ENCODE measurements at places on chromosomes 7 and 10.
A peak's percentile ranks its signal among the peaks of the same experiment; 100 is the strongest.

DNA sequence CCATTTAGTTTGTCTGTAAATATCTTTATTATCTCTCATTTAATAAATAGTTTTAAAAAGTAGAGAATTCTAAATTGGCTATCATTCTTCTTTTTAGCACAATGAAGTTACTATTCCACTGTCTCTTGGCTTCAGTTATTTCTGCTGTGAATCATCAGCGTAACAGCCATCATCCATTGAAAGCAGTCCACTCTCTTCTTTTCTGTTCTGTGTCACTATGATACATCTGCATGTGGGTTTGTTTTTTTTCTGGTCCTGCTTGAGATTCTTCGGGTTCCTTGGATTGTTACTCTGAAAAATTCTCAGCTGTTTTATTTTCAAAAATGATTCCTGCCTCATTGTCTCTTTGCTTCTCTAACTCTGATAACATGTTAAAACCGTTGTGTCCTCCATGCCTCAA, 52.5 kb downstream of the CSGALNACT2 start:
- no peak for DNase-seq

DNA sequence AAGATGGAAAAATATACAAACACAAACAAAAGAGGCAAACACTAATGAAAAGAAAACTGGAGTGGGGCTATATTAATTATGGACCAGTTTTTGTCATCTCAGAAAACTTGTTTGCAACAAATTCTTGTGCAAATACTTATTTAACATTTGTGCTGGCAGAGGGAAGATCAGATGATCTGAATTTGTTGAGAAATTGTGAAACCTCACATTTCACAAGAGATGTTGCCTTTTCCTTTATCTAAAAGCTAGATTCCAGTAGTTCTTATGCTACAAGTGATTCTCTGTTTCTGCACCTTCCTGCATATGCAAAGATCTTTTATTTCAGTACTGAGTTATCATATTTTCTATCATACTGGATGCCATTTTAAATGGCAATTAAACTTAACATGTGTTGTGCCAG, 320.7 kb downstream of the SUGCT start:
- no peak for DNase-seq

GRCh38 chr10:29920408-29921070, 138.8 kb downstream of the JCAD start:
- no peak for DNase-seq

- DNase-seq: no peak
Measured at GRCh38 chr10:133526957-133527588, at the start of gene CYP2E1. Gene CYP2E1 (plus strand): TSS chr10:133527363. CDS start chr10:133527396, 33 bp downstream.

DNA sequence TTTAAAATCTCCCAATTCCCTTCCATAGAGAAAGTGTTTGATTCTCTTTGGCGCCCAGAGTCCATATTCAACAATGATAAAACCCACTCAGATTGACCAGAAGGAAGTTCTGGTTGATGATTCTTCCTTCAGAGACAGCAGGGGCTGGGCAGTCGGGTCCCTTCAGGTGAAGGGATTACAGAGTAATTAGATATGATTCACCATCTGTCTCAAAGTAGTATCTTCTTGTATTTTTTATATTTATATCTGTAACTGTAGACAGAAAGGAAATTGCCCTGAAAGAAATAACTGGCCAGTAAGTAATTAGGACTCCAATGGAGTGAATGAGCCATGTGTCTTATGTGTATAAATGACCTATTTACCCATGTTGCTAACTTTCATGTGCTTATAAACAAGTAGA, 156.0 kb downstream of the PLCE1 start:
- DNase-seq: no peak

DNA sequence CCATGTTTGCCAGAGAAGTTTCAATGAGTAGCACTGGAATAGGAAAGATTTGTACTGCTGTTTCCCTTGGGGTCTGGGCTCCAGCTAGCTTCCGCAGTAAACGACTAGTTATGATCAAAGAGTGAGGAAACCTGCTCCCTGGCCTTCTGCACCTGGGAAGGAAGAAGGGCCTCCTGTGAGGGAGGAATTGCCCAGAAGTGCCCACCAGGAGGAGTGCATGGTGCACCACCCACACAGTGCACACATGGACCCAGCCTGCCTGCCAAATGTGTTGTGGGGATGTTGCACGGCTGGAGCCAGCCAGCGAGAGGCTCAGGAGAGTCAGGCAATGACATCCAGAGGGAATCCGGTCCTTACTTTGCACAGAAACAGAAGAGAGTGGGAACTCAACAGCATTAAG, 27.0 kb upstream of the FAM107B start:
- no peak for DNase-seq

GRCh38 chr7:6254866-6255265, 17.6 kb downstream of the CYTH3 start:
- DNase-seq: no peak

DNA sequence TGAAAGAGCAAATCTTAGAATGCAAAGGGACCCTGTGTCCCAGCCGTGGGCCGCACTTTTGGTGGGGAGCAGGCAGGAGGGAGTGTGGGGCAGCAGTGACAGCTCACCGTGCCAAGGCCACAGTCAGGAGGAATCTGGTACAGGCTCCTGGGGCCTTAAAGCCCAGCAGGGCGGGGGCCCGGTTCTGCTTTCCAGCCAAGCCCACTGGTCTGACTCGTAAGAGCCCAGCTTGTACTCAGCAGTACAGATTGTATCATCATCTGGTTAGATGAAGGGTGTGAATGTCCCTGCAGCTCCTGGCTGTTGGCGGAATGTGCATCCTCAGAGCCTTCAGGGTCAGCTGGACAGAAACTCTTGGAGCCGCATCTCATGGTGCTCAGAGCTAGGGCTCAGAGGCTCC, 30.5 kb upstream of the TRIM8 start:
- no peak for DNase-seq

- no peak for DNase-seq
Measured at GRCh38 chr7:101950450-101951119, 133.2 kb downstream of the CUX1 start.

- no peak for DNase-seq
Measured at GRCh38 chr10:61877887-61878739, 23.4 kb upstream of the ARID5B start.

- DNase-seq: no peak
Measured at GRCh38 chr7:99559175-99559915, 903 bp downstream of the ZNF655 start.

DNA sequence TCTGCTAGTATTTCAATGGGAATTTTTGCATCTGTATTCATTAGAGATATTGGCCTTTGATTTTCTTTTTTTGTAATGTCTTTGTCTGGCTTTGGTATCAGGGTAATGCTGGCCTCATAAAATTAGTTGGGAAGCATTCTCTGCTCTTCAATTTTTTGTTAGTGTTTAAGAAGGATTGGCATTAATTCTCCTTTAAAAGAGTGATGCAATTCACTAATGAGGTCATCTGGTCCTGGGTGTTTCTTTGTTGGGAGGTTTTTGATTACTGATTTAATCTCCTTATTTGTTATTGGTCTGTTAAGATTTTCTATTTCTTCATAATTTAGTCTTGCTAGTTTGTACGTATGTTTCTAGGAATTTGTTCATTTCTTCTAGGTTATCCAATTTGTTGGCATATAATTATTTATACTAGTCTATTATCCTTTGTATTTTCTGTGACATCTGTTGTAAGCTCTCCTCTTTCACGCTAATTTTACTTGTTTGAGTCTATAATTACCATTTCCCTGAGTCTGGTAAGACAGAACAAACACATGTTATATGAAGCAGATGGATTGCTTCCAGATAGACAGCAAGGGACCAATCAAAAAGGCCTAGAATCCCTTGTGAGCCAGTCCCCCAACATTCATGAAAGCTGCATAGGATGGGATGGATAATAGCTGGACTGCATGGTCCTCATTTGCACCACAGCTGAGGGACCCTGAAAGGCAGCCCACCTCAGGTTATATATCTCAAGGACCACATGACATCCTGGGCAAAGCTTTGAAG, 54.4 kb downstream of the MTPAP start:
- peak; percentile 15 for DNase-seq

DNA sequence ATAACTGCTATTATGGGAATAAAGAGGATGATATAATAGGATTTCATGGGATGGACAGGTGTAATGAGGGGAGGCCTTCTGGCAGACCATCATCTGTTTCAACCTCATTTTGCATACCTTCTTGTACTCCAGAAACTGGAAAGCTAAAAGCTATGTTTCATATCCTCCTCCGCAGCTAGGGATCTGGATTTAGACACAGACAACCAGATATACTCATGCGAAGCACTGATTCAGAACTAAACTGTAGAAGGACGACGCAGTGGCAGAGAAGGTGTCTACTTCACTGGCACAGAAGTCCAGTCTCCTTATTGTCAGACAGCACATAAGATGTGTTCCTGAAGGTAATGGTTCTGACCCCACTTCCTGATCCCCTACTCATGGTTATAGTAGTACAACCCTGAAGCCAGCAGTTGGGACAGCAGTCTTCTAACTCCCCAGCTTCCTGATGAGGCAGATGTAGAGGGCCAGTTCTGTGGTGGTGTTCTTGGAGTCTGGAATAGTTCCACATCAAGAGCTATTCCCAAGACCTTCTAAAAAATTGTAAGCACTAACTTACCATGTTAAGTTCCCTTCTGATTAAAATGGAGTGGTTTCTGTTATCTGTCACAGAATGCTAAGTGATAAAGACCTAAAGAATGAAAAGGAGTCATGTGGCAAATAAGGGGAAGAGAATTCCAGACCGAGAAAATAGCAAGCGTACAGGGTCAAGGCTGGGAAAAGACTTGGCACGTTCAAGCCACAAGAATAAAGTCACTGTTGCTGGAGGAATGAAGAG, 550.3 kb downstream of the GRM8 start:
- no peak for DNase-seq

GRCh38 chr10:113179265-113179664, 229.2 kb downstream of the TCF7L2 start:
- DNase-seq: no peak

- DNase-seq: no peak
Measured at GRCh38 chr7:39410582-39410981, 155.6 kb upstream of the YAE1 start.

- DNase-seq: no peak
Measured at GRCh38 chr7:157337316-157338149, 729 bp downstream of the DNAJB6 start.

DNA sequence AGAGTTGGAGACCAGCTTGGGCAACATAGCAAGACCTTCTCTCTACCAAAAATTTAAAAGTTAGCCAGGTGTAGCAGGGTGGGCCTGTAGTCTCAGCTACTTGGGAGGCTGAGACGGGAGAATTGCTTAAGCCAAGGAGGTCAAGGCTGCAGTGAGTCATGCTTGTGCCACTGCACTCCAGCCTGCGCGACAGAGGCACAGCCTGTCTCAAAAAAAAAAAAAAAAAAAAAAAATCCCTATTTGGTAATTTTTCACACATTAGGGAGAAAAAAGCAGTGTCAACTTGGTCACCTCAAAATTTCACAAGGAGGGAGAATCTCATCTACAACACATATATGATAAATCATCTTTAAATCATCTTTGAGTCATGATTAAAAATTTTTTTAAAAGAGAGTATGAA, 6.4 kb upstream of the ZNF398 start:
- DNase-seq: no peak

- no peak for DNase-seq
Measured at GRCh38 chr7:4203626-4204512, 478.2 kb upstream of the FOXK1 start.

DNA sequence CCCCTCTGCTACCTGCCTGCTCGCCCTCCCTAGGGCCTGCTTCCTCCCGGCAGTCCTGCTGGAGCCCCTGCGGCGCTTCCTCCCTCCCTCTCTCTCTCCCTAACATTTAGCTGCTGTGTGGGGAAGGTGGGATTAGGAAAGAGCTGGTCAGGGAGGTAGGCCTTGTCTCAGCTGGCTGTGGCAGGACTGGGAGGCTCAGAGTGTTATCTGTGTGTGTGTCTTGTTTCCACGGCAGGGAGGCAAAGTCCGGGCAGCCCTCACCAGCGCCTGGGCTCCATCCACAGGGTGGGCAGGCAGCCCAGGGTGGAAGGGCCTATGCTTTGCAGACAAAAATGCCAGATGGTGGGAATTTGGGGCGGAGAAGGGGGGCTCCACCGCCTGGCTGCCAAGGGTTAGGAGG, 105.7 kb downstream of the RPS24 start:
- peak; percentile 82 for DNase-seq

DNA sequence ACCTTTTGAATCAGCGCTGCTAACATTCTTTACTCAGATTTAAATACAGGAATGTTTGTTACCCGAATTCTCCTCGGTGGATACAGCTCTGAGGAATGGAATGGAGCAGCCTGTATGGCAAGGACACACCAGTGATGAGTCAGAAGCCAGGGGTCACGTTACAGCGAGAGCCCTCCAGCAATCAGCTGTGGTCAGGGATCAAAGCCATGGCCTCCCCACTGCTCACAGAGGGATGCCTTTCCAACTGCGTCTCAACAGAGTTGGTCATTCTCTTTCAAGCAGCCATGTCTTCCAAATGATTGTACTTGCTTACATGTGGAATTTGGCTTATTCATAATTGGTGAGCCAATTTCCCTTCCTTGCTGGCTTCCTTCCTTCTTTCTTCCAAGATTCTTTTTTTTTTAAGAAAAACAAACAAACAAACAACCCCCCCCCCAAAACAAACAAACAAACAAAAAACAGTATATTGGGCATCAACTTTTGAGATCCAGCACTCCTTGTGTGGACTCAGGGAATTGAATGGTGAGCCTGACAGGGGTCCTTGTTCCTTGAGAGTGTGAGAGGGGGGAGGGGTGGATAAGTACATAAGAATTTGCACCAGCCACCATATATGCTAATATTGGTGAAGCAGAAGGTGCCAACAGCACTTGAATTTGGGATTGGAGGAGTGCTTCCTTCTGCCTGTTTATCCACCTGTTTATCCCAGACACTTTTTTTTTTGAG, 100.2 kb downstream of the ATXN7L1 start:
- no peak for DNase-seq

DNA sequence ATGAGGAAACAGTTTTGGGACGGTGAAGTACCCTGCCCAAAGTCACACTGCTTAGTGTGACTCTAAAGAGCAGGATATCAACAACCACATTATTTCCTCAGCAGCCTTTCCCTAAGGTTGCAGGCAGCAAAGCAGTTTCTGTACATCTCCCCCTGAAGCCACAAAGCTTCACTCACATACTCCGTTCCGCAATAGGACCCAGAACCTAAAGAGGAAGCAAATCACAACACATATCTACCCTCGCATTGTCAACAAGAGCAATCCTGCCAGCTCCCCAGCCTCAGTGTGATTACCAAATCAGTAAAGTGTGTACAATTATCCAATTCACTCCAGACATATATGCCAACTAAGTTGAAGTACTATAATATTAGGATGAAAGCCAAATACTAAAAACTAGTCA, 30.8 kb downstream of the VAX1 start:
- DNase-seq: no peak

- no peak for DNase-seq
Measured at GRCh38 chr10:108608860-108609259, 1314.5 kb downstream of the XPNPEP1 start.

DNA sequence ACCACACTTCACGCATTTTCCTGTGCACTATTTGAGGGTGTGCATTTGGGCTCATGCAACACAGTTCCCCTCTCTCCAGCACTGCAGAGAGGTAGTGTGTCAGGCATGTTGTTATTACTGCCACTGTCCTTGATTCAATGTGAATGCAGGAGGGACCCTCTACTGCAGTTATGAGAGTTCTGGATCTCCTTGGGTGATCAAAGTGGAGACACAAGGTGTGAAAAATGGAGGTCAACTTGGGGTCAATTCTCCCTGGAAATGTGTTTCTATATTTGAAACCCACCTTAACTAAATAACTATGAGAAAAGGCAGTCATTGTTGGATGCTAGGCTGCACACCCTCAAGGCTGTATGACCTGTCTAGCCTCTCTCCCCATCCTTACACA, 73.9 kb upstream of the FAM171A1 start:
- no peak for DNase-seq

- DNase-seq: no peak
Measured at GRCh38 chr10:70495691-70496261, 17.2 kb downstream of the PALD1 start.

- DNase-seq: no peak
Measured at GRCh38 chr7:47587976-47588375, 6.1 kb upstream of the TNS3 start.

GRCh38 chr7:74479066-74479781, 25.5 kb downstream of the GTF2IRD1 start:
- no peak for DNase-seq

Measured in NCI-H446 (cell line).